AG09309 (cell line): ENCODE measurements at places on chromosomes 4 and X.

DNA sequence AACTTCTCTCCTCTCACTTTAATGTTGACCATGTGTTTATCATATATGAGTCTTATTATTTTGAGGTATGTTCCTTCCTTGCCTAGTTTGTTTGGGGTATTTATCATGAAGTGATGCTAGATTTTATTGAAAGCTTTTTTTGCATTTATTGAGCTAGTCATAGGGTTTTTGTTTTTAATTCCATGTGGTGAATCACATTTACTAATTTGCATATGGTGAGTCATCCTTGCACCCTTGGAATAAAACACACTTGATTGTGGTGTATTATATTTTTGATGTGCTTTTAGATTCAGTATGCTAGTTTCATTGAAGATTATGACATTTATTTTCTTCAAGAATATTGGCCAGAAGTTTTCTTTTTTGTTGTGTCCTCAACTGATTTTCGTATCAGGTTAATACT, 464.6 kb downstream of the PCDH18 start:
- DNase-seq: no peak

- DNase-seq: no peak
These were observed 39.3 kb downstream of the NHSL2 start for GRCh38 chrX:71949844-71950445.

- DNase-seq: no peak
These were observed 51.3 kb downstream of the FNIP2 start for GRCh38 chr4:158819942-158820786.

GRCh38 chrX:112380541-112381278, 298.1 kb upstream of the TRPC5 start:
- no peak for DNase-seq

DNA sequence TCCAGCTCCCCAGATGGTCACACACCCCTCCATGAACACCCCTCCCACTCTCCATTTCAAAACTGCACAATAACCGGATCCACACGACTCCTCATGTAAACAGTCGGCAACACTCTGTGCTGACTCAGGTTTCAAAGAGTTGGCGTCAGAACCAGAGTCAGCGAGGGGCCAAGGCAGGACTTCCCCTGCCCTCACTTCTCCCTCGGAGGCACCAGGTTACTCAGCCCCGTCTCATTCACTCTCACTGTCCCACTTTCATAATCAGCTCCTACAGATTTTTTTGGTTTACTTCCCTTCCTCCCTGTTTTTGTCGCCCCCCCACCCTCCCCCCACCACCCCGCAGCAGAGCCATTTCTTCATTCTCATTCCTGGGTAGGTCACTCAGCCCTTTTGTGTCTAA, 2.7 kb upstream of the TIMP1 start:
- DNase-seq: no peak

GRCh38 chr4:98638661-98639060, 19.8 kb downstream of the TSPAN5 start:
- no peak for DNase-seq

DNA sequence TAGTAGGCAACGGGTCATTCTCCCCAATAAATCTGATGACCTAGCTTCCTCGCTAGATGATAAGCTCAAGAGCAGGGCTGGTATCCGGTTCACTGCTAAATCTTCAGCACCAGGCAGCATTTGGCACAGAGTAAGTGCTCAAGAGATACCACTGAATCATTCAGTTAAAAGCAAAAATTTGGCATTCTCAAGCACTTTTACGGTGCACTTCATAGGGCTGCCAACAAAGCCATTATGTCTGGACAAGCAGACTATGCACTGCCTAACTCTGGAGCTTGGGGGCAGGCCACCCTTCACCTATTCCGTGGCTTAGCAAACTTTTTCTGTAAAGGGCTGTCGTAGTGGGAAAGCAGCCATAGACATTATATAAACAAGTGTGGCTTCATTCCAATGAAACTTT, 23.8 kb upstream of the CXorf38 start:
- DNase-seq: no peak

GRCh38 chr4:77282305-77282704, 125.3 kb downstream of the CCNG2 start:
- DNase-seq: no peak

DNA sequence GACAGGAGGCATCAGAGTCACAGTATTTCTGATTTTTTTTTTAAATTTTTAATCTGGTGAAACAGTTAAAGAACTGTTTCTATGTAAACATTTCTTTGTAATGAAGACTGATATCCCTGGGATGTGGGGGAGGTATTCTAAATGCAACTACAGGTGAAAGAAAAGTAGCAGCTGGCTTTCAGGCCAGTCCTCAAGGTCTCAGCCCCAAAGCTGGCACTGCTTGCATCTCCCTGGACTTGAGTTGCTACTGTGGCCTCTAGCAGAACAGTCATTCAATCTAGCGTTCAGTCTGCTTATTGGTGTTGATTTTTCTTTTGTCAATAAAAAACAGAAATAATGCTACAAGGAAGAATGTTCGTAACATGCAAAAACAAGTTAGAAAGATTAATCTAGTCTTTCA, 4.9 kb downstream of the MBNL3 start:
- no peak for DNase-seq

DNA sequence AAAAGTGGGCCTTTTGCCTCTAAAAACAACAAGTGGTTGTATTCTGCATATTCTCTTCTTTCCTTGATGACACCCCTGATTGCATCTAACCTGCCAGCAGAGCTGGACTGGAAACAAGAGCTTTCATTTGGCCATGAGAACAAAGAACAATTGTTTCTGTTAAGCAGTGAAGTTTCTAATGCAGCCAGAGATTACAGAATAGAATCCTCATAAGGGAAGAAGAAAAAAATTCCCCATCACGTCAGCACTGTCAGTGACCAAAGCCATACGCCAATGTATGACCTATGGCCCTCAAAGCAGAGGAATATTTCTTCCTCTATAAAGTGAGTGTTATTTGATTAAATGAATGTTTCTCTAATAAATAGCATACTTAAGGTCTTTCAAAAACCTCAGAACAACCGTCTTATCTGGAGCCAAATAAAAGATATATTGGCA, 529.1 kb upstream of the INTU start:
- no peak for DNase-seq

DNA sequence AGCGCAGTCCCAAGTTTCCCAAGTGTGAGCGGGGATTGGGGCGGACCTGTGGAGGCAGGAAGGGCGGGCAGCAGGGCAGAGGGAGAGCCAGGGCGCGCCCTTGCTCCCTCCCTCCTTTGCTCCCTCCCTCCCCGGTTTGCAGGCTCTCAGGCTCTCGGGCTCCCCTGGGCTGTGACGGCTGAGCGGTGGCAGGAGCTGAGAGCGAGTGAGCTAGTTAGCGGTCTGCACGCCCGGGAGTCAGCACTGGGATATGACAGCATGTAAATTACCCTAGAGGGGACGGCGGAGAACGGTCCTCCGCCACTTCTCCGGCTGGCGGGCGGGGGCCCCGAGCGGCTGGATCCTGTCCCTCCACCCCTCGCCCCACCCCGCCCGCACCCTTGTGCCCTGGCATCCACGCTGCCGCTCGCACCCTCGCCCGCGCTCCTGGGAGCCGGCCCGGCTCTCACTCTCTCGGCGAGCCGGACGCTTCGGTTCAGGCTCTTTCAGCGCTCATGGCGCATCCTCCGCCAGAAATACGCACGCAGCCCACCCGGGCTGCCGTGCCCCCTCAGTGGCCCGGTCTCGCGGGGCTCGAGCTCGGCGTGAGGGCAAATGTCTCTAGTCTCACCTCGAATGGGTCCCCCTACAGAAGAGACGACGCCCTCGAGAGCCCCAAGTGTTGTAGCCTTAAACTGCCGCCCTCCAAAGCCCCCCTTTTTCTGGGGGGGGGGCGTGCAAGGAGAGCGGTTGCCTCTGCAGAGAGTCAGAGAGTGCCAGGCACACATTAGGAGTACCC, at the start of gene TSC22D3:
Gene TSC22D3, minus strand, starts transcription at position 54 of the 778 bp plus-strand sequence. CDS start 368 bp downstream, outside the sequence.
- peak; percentile 1 for DNase-seq

DNA sequence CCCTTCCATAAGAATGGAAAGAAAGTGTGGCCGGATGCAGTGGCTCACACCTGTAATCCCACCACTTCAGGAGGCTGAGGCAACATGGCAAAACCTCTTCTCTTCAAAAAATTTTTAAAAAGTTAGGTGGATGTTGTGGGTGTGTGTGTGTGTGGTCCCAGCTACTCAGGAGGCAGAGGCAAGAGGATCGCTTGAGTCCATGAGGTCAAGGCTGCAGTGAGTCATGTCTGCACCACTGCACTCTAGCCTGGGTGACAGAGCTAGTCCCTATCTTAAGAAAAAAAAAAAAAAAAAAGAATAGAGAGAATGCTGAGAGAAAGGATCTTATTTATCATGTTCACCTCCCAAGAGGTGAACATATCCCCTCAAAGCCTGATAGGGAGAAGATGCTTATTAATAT, 492.1 kb upstream of the SMIM31 start:
- no peak for DNase-seq

GRCh38 chr4:150280081-150280895, 202.0 kb downstream of the DCLK2 start:
- peak; percentile 63 for DNase-seq

GRCh38 chrX:15820106-15821073, 30.1 kb downstream of the ZRSR2 start:
- DNase-seq: no peak

GRCh38 chr4:42488554-42488953, 91.3 kb downstream of the SHISA3 start:
- DNase-seq: no peak

DNA sequence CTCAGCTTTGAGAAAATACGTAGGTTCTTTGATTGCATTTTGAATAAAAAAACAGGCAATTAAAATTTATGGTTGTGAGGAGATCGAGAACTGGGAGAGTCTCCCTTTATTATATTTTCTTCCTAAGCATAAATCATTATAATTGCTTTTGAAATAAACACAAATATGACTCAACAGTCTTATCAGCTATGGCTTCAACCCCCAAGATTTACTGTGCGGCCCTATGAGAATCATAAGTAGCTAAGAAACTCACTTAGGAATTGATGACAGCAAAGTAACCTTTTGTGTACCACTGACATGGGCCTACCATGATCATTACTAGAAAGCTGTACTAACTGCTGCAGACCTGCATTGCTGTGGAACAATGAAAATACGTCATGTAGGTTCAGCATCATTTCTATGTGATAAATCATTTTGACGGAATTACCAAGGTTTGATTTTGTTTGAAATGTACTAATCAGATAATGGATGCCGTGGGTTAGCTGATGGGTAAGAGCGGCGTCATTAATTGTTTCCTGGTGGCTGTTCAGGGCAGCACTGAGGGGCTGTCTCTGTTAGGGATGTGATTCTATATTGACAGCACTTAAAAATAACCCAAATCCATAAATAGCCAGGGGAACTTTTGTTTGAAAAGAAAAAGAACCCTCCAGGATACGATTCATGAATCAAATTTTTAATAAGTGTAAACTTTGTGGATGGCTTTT, 51.5 kb upstream of the GPRIN3 start:
- DNase-seq: no peak
